Mucosa of gallbladder (tissue), 1 donor: ENCODE measurements at places on chromosomes 11 and 22. TPM values are rescaled to one million over a fixed set of nuclear protein-coding genes. Genes with fewer than 3 reads are reported as not detected.

DNA sequence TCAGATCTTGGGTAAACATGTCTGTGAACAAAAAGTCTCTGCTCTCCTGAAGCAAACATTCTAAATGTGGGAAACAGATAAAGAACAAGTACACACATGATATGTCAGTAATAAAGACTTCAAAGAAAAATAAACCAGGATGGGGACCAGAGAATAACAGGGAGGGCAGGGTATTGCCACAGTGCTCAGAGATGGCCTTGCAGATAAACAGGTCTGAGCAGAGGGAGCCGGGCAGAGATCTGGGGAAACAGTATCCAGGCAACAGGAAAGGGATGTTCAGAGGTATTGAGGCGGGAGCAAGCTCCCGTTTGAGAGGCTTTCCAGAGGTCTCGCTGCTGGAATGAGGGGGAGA, 2.9 kb downstream of the CCDC86 start:
- no peak for DNase-seq

- DNase-seq, result no peak
These were observed 27.2 kb upstream of the CHRM4 start for GRCh38 chr11:46418751-46419150.

GRCh38 chr11:133362916-133363315, 169.4 kb downstream of the OPCML start:
- no peak for DNase-seq

DNA sequence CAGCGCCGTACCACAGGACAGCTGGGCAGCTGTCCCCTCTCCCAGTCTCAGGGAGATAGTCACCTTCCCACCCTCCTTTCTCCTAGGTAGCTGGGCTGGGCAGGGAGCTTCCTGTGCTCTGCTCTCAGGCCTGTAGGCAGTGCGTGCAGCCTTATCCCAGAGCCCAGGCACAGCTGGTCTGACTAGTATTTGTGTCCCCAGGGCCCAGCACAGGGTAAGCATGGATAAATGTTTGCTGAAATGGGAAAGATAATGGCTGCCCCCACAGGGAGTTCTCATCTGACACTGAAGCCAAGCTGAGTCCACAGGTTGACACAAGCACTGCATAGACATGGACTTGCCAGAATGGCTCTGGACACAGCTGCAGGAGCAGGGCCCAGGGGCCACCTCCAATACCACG, 9.8 kb downstream of the SLC15A3 start:
- DNase-seq, result no peak

The SLC22A8 gene
- not detected for total RNA-seq

The MUC5B gene
- 8,095 TPM for total RNA-seq

DNA sequence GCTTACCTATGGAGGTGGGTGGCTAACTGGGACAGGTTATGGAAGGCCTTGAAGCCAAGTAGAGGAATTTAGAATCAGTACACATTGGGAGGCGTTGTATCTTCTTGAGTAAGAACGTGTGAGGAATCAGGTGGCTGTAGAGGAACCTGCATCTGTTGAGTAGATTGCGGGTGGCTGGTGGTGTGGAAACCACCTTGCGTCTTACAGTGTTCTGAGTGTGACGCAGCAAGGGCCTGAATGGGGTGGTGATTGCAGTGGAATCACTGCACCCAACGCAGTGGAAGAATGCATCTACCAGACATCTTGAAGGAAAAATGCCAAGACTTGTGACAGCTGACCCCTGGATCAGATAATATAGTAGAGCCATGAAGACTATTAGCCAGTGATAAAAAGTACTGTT, 110.8 kb upstream of the NNMT start:
- no peak for DNase-seq

- DNase-seq, result no peak
These were observed 32.2 kb downstream of the P4HA3 start for GRCh38 chr11:74279256-74279655.

GRCh38 chr11:45551191-45551713, 114.2 kb downstream of the CHST1 start:
- DNase-seq, result no peak

The SYTL2 gene
- 39.0 TPM for total RNA-seq

DNA sequence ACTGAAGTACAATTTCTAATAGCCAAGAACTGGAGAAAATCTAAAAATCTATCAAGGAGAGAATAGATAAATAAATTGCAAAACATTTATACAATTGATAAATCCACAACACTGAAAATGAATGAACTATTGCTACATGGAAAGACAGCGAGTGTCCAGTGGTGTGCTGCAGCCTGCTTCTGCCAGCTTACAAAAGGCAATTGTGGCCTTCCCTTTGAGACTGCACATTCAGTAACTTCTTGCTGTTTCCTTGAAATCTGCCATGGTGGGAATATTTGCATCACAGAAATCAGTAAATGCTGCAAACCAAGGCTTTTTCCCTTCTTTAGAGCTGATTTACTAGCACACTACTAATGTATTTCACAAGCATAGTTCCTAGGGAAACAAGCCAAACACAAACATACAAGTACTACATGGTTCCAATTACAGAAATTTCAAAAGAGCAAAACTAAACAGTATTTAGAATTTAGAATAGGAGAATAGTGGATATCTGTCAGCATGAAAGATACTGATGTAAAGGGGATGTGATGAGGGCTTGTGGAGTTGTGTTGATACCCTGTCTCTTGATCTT, 76.9 kb upstream of the TRIM77 start:
- no peak for DNase-seq

DNA sequence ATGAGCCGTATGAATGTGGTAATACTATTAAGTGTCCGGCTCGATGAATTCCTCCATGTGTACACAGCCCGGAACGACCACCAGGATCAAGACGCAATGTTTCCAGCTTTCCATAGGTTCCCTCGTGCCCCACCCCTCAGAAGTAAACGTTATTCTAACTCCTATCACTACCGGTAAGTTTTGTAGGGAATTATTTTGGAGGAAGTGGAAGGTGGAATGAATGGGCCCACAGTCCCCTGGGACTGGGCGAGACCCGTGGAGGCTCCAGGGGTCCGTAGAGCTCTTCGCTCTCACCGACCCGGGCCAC, 720 bp upstream of the FAR1 start:
- no peak for DNase-seq

The KDM4E gene
- not detected for total RNA-seq

DNA sequence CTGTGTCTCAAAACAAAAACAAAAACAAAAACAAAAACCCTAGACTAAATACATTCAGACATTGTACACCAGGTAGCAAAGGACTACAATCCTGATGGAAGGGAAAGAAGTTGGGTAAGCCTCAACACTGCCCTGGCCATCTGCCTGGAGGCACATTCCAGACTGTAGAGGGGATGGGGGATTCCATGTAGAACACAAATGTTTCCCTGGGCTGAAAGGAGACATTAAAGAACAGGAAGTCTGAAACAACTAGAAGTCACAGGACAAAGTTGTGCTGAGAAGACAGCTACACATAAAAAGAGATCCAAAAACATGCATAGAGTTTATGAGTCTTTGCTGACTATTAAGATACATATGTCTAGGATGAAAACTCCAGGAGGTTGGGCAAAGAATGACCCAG, 83.9 kb downstream of the RRAS2 start:
- DNase-seq, result no peak

The TMA7B gene
- 0.66 TPM for total RNA-seq

The TPH1 gene
- 0.14 TPM for total RNA-seq

GRCh38 chr11:36034551-36035331, 90.9 kb downstream of the LDLRAD3 start:
- no peak for DNase-seq

DNA sequence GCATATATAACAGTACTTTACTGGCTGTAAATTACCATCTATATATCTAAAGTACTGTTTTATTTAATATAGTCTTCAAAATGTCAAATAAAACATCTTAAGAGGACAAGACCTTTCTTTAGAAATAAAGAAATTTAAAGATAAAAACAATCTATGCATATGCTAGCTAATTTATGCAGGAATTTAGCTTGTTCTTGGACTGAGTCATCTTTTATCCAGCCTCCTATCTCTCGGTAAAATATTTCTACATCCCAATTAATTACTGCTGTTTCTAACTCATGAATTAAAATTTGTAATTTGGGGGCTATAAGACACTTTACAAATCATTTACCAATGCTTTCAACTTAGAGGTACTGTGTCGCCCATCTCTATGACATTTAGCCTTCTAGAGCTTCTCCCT, 72.8 kb upstream of the DDI1 start:
- DNase-seq, result no peak

The SMIM35 gene
- not detected for total RNA-seq

DNA sequence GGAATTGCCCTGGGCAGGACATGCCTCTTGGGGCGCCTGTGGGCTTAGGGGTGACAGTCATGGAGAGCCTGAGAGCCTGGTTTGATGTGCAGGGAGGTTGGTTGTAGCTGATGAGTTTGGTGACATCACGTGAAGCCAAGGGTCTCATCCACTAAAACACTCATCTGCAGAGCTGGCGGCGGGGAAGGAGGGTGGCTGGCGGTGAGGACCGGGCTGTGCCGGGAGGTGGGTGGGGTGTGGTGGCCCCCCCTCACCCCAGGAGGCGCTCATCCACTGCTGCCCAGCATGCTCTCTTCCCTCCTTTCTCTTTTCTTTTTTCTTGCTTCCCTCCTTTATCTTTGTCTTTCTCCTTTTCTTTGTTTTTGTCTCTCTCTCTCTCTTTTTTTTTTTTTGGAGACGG, 49.0 kb downstream of the GRAMD4 start:
- DNase-seq, result no peak

GRCh38 chr11:116379185-116379828, 393.5 kb downstream of the BUD13 start:
- peak; percentile 24 for DNase-seq

The OR52A1 gene
- total RNA-seq, result not detected

The USH1C gene
- 176 TPM for total RNA-seq

DNA sequence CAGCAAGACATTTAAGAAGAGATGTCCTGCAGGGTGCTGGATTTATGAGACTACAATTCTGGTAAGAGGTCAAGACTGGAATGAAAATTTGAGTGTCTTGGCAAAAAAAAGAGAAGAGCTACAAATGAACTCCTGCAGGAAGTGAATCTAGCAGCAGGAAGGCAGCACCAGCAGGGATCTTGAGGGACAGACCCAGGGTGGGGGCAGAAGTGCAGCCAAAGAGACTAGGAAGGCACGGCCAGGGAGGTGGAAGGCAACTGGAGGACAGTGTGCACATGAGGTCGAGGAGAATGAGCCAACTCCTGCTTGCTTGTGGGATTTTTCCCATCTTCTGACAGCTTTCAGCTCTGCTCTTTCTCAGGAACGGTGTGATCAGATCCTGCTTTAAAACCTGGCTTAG, 263.2 kb downstream of the BUD13 start:
- no peak for DNase-seq

- peak; percentile 62 for DNase-seq
These were observed 13.5 kb downstream of the MS4A6A start for GRCh38 chr11:60169264-60169915.

DNA sequence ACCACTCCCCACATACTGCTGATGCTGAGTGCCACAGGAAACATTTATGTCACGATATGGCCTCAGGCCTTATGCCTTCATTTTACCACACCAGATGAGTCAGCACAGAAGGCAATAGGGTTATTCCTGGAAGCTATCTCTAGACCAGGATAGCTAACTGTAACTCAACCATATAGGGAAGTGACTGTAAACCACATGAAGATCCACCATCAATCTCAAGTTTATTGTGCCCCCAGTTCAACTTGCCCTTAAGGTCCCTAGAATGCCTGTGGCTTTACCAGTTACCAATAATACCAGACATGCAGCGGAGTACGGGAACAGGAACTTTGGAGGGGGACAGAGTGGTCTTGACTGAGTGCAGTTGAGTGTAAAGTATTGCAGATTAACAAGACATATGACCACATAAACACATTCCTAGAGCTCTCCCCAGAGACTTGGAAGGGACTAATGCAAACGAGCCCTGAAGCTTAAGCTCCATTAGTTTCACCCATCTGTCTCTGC, 180.9 kb downstream of the KIF18A start:
- DNase-seq, result no peak

The LRRC74B gene
- total RNA-seq, result not detected

The LRRC51 gene
- 12.9 TPM for total RNA-seq

DNA sequence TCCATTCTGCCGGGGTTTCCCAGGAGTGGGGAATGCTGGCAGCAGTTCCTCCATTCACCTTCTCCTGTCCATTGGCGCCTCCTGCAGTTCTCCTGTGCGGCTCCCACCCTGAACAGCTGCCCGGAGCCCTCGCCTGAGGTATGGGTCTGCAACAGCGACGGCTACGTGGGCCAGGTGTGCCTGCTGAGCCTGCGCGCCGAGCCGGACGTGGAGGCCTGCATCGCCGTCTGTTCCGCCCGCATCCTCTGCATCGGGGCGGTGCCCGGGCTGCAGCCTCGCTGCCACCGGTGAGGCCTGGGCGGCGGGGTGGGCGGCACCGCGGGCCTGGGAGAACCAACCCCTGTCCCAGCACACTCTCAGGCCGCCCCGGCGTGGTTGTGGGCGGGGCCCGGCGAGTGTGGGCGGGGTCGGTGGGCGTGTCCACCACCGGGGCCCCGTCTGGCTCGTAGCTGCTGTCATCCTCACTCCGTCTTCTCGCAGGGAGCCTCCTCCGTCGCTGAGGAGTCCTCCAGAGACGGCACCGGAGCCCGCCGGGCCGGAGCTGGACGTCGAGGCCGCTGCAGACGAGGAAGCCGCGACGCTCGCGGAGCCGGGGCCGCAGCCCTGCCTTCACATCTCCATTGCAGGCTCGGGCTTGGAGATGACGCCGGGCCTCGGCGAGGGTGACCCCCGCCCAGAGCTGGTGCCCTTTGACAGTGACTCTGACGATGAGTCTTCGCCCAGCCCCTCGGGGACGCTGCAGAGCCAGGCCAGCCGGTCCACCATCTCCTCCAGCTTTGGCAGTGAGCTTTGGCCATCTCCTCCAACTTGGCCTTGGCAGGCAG, 14.0 kb upstream of the RELT start:
- no peak for DNase-seq

DNA sequence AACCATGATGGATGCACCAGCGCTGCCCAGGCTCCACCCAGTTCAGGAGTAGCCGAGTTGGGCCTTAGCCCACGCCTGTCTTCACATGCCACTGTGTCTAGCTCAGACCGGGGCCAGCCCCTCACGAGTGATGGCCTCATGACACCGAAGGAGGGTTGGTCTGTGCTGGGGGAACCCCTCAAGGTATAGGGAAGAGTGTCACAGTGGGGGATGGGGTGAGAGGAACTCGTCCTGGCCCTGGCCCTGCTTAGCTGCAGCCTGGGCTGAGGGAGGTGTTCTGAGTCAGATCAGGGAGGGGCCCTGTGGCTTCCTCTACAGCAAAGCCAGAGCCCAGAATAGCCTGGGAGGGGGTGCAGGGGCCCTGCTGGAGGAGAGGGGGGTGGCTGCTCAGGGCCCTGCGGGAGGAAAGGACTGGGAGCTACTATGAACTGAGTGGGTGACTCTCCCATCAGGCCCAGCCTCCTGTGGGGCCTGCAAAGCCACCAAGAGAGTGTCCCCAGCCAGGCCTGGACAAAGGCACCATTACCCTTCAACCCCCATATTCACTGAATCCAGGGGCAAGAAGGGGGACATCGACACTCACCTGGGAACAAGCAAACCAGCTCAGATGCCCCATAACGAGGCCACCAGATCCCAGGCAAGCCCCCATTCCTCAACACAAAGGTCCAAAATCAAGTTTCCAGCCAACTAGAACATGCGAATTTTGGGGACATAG, 41.2 kb downstream of the IGLL5 start:
- DNase-seq, result no peak

- no peak for DNase-seq
These were observed 24.7 kb downstream of the CEP295 start for GRCh38 chr11:93686226-93686625.

The SMC1B gene
- total RNA-seq, result not detected
